Myocyte (in vitro differentiated cells): ENCODE measurements at places on chromosomes 2 and 18.
A peak's percentile ranks its signal among the peaks of the same experiment; 100 is the strongest.

GRCh38 chr2:55160422-55160821 lies 71.7 kb downstream of the CLHC1 start:
- no peak for DNase-seq

DNA sequence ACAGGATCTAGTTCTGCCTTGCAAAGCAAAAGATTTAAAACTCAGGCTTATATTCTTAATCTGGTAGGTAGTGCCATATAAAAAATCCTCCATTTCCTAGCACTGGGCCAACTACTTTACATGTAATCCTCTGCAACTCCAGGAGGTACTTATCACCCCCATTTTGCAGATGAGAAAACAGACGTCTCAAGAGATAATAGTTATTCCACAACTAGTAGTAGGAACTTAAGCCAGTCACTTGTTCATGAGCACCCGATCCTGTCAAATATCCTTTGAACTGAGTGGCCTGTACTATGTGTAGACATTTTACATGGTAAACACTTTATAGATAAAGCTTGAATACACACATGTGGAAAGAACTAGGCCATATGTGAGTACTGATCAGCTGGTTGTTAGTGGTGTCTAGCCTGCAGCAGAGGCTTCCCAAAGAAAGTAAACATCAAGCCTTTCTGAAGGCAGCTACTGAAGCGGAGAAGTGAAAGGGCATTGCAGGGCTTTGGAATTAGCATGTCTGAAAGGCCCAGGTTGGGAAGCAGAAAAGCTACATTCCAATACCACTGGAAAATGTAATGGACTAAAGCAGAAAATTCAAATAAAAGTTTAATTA lies 48.0 kb downstream of the NAB1 start:
- DNase-seq, result no peak

DNA sequence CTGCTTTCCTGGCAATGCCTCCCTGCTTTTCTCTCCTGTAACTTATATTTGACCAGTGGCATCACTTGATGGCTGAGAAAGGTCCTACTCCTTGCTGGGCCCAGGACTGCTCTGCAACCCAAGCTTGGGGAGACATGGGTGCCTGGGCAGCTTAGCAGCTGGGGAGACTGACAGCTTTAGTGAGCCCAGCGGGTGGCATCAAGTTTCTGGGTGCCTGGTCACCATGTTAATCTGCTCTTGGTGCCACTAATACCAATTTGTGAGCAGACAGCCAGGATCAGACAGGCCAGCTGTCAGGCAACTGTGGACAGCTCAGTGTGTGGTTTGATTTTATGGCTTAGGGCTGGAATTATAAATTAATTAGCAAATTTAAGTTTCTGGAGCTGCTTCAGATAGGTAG lies 144.8 kb upstream of the GLI2 start:
- DNase-seq, result peak; percentile 63

DNA sequence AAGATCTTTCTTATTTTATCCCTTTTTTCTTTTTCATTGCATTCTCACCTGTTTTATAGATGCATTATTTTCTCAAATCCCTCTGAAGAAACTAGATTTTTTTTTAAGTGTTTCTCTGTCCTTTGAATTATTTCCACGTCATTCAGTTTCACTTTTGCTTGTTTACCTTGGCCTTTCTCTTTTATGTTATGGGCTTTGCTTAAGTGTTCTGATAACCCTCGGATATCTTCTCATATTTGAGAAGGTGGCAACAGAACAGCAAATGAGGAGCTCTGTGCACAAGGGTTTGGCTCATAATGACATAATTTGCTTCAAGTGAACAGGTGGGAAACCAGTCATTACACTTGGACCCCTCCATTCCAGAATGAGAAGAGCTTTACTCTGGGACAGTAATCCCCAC lies 111.9 kb downstream of the C1D start:
- no peak for DNase-seq

GRCh38 chr2:234996069-234996940 lies 44.5 kb downstream of the SH3BP4 start:
- DNase-seq, result peak; percentile 93

DNA sequence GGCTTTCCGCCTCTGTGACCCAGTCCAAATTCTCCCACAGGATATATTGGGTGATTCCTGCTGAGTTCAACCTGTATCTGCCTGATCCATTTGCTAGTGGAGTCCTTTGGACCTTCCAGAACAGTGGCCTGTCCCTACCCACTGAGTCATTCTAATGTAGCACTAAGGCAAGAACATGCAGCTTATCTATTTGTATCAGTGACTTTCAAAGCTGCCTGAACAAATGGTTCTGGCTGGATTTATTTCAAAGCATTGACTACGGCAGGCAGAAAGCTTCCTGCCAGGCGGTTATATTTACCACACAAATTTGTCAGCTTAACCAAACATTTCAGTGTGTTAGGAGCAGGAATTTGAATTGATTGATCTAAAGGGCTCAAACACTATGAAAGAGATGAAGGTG lies 613.4 kb downstream of the DCC start:
- no peak for DNase-seq

DNA sequence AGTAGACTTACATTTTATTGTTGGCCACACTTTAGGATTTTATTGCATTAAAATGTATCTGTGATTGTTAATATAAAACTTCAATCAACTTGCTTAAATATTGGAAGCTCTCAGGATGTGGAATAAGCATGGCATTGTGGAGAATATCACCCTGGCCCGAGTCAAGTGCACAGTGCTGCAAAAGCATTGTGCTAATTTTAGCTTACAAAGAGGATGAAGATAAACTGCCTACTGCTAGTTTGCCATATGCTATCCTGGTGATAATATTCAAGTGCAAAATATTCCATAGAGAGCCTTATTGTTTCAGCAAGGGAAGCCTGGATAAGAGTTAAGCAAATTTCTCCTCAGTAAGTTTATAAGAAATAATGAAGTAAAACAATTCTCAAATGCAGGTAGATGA lies 54.5 kb downstream of the MEIS1 start:
- no peak for DNase-seq
